Mesothelial cell of epicardium (in vitro differentiated cells): ENCODE measurements at places on chromosomes 5 and 9. TPM values are rescaled to one million over a fixed set of nuclear protein-coding genes. Genes with fewer than 3 reads are reported as not detected.

DNA sequence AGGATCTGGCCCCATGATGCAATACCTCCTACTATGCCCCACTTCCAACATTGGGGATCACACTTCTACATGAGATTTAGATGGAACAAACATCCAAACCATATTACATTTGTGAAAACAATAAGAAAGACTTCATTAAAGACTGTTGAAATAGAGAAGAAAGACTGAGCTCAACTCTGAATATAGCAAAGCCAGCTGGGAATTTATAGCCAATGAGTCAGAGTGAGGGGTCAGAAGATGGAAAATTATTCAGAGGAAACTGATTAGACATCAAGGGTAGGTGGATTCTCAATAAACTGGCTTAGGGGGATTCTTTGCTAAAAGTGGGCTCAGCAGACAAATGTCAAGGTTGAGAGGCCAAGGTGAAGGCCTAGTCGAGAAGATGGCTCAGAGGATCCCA is 25.6 kb downstream of the BTF3 start:
- no peak overlapping the region for H3K27ac ChIP-seq
- DNase-seq: no peak
- H3K4me1 ChIP-seq: peaks cover 2% of the 10 kb centered on the region
- H3K27me3 ChIP-seq: no peaks in the 10 kb centered on the region
- H3K36me3 ChIP-seq: no peaks in the 10 kb centered on the region

DNA sequence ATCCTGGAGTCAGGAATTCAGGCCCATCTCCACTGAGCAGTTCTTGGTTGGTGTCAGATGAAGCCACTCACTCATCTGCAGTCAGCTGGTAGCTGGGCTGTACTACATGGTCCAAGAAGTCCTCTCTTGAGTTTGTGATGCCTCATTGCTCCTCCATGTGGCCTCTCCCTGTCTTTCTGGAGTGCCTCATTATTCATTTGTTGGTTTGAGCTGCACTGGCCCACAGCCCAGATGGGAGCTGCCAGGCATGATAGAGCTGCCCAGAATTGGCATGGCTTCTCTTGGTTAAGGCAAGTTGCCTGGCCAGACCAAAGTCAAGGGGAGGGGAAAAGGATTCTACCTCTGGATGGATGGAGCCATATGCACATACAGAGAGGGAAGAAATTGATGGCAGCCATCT is 8.0 kb downstream of the PTCD2 start:
- H3K27ac ChIP-seq: no peak overlapping the region
- H3K27me3 ChIP-seq: no peaks in the 10 kb centered on the region
- H3K4me3 ChIP-seq: no peak overlapping the region
- H3K4me1 ChIP-seq: no peaks in the 10 kb centered on the region
- peaks cover 39% of the 10 kb centered on the region for H3K36me3 ChIP-seq

GRCh38 chr9:8456344-8456743 is 656.8 kb upstream of the DMAC1 start:
- no peaks in the 10 kb centered on the region for H3K27me3 ChIP-seq
- no peak overlapping the region for H3K27ac ChIP-seq
- no peak overlapping the region for H3K4me3 ChIP-seq

DNA sequence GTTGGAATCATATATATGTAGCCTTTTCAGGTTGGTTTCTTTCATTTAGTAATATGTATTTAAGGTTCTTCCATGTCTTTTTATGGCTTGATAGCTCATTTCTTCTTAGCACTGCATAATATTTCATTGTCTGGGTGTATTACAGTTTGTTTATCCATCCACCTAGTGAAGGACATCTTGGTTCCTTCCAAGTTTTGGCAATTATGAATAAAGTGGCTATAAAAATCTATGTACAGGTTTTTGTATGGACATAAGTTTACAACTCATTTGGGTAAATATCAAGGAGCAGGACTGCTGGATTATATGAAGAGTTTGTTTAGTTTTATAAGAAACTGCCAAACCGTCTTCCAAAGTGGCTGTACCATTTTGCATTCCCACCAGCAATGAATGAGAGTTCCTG is 11.7 kb downstream of the PPP6C start:
- peaks cover 28% of the 10 kb centered on the region for H3K36me3 ChIP-seq
- H3K27ac ChIP-seq: no peak overlapping the region
- no peak overlapping the region for H3K4me3 ChIP-seq
- no peak for DNase-seq
- peaks cover 10% of the 10 kb centered on the region for H3K4me1 ChIP-seq

- no peaks in the 10 kb centered on the region for H3K36me3 ChIP-seq
- no peaks in the 10 kb centered on the region for H3K4me1 ChIP-seq
- H3K4me3 ChIP-seq: no peak overlapping the region
- DNase-seq: no peak
These were observed 21.7 kb upstream of the NRARP start for GRCh38 chr9:137323531-137324331.

GRCh38 chr5:110894805-110895204 is 156.0 kb downstream of the SLC25A46 start:
- H3K27me3 ChIP-seq: no peaks in the 10 kb centered on the region
- H3K36me3 ChIP-seq: no peaks in the 10 kb centered on the region
- H3K27ac ChIP-seq: no peak overlapping the region

- no peaks in the 10 kb centered on the region for H3K27me3 ChIP-seq
- no peak for DNase-seq
- H3K36me3 ChIP-seq: peaks cover 3% of the 10 kb centered on the region
- peaks cover 12% of the 10 kb centered on the region for H3K4me1 ChIP-seq
These were observed 35.8 kb downstream of the RGS3 start for GRCh38 chr9:113499153-113499875.

DNA sequence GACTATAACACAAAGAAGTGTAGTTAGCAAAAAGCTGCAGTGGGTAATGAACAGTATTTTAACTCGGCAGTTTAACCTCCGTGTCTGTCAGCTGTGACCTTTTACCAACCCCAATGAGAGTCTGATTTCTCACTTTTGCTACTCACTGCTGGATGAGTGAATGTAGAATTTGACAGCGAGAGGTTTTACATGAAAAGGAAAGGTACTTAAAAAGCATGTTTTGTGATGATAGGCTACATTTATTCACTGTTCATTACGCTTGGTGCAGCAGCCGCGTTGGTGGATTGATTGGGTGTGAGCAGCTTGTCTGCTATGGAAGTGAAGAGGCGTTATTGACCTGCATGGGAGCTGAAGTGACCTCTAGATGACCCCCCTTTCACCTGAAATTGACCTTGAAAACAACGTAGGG is 867.7 kb downstream of the NR2F1-AS1 start:
- H3K27ac ChIP-seq: peak overlapping the region; percentile 40
- peaks cover 45% of the 10 kb centered on the region for H3K4me1 ChIP-seq
- DNase-seq: no peak
- no peaks in the 10 kb centered on the region for H3K36me3 ChIP-seq
- no peak overlapping the region for H3K4me3 ChIP-seq
- no peaks in the 10 kb centered on the region for H3K27me3 ChIP-seq

DNA sequence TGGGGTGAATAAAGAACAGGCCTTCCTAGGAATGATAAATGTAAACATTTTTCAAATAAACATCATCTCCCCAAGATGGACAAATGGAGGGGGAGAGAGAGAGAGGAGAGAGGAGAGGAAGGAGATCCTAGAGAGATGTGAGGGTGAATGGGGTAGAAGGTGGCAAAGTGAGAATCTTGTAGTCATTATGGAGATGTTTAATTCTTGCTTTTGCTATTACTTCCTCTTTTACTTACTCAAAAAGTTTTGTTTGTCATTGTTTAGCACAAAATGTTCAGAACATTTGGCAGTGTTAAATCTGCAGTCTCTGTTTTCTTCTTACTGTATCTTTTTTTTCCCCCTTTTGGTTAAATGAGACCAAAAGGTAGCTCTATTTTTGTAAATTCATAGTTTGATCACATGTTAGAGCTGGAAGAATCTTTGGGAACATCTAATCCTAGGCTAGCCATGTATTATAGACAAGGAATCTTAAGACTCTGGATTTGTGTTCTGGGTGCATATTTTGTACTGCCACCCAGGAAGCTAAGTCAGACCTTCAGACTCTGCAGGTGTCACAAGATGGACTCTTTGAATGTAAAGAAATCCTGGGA is 266.1 kb downstream of the NTRK2 start:
- H3K36me3 ChIP-seq: no peaks in the 10 kb centered on the region
- DNase-seq: no peak
- no peaks in the 10 kb centered on the region for H3K27me3 ChIP-seq
- no peak overlapping the region for H3K4me3 ChIP-seq
- no peaks in the 10 kb centered on the region for H3K4me1 ChIP-seq
- H3K27ac ChIP-seq: no peak overlapping the region

- peaks cover 12% of the 10 kb centered on the region for H3K27me3 ChIP-seq
- no peaks in the 10 kb centered on the region for H3K36me3 ChIP-seq
- no peak for DNase-seq
These were observed 54.0 kb upstream of the GRIN3A start for GRCh38 chr9:101792475-101792874.

- H3K27ac ChIP-seq: peak overlapping the region; percentile 98
- peaks cover 3% of the 10 kb centered on the region for H3K36me3 ChIP-seq
- peaks cover 25% of the 10 kb centered on the region for H3K4me1 ChIP-seq
- H3K27me3 ChIP-seq: peaks cover 10% of the 10 kb centered on the region
- no peak for DNase-seq
- H3K4me3 ChIP-seq: peak overlapping the region; percentile 96
These were observed 639 bp upstream of the RASA1 start for GRCh38 chr5:87266914-87267573.

DNA sequence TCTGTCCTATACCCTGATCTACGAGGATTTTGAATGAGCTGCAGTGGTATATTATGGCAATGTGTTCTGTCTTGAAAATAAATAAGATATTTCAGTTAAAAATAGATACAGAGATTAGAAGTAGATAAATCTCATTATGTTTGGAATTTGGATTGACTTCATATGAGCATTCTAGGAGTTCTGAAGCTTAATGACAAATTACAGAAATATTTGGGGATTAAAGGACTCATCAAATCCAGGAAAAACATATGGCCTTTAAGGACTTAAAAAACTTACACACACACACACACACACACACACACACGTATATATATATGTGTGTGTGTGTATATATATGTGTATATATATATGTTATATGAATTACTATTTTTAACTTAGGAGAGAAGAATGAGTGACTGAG is 446.9 kb upstream of the CD180 start:
- no peaks in the 10 kb centered on the region for H3K36me3 ChIP-seq
- no peak overlapping the region for H3K4me3 ChIP-seq
- H3K27me3 ChIP-seq: no peaks in the 10 kb centered on the region
- H3K27ac ChIP-seq: no peak overlapping the region
- H3K4me1 ChIP-seq: peaks cover 16% of the 10 kb centered on the region

DNA sequence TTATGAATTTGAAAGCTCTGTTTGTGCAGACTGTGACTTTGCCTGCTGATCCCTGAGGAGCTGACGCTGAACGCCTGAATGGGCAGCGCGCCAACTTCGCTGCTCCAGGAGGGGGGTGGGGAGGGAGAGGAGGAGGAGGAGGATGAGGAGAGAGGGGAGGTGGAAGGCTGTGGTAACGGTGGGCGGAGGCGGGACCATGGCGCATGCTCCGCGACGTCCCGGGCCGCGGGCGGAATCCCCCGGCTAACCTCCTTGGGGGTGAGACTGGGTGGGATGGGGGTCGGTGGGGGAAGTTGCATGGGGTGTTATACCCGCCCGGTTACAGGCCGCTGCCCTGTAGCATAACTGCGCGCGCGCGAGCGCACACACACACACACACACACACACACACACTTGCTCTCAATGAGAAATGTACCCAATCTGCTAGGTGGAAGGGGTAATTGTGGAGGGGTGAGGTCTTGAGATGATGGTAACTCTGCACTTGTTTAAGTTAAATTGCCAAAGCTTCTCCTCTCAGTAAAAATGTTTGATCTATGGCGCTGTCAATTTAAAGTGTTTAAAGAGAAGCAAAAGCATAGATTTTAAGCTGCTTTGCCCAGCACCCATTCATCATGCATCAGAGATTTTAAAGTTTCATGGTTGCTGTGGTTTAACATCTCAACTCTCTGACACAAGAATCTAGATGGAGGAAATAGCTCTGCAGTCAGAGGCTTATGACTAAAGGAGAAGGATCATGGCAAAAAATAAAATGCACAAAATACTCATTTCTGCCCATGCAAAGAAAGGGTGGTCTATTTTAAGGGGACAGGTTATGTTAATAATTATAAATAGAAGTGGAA is 76.6 kb upstream of the TBCA start:
- H3K27ac ChIP-seq: peak overlapping the region; percentile 14
- H3K27me3 ChIP-seq: peaks cover 23% of the 10 kb centered on the region
- DNase-seq: peak; percentile 69

- no peak for DNase-seq
- no peaks in the 10 kb centered on the region for H3K27me3 ChIP-seq
- peaks cover 34% of the 10 kb centered on the region for H3K36me3 ChIP-seq
- H3K27ac ChIP-seq: no peak overlapping the region
These were observed 163.1 kb downstream of the CDK5RAP2 start for GRCh38 chr9:120416781-120417427.

DNA sequence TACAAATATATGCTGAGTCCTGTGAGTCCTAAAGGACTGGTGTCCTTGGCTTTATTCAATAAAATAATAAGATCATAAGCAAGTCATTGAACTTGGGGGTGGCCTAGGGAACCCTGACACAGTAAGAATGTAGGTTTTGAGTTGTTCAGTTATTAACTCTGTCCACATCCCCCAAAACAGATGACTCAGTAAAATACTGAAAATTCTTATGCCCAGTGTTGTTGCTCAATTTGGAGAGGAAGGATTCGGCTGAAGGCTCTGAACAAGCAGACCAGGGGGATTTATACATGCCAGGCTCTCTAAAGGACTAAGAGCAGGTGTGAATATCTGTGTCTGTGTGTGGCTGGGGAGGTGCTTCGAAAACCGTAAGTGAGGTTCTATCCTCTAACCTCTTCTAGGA is 173.7 kb downstream of the RMI1 start:
- H3K27ac ChIP-seq: no peak overlapping the region
- DNase-seq: no peak
- H3K36me3 ChIP-seq: no peaks in the 10 kb centered on the region
- H3K4me1 ChIP-seq: no peaks in the 10 kb centered on the region
- no peak overlapping the region for H3K4me3 ChIP-seq
- peaks cover 17% of the 10 kb centered on the region for H3K27me3 ChIP-seq

SPAG8 gene
- total RNA-seq: 0.89 to 1.6 TPM (median 1.4 TPM) in 3 replicates

EEIG1 gene
- total RNA-seq: 62.8 to 68.8 TPM (median 67.4 TPM) in 3 replicates

ADAMTS2 gene
- 8.2 to 10.5 TPM (median 9.5 TPM) in 3 replicates for total RNA-seq

CAPSL gene
- not detected in 3 replicates for total RNA-seq
